ENCODE measurements at places on chromosomes 3 and 15.

GRCh38 chr3:122697952-122698620 lies 17.4 kb downstream of the PARP14 start:
- no peak for DNase-seq

- DNase-seq: no peak
These were observed 7.7 kb downstream of the DUOXA2 start for GRCh38 chr15:45121706-45122417.

- no peak for DNase-seq
These were observed 17.7 kb downstream of the TTC21A start for GRCh38 chr3:39124876-39125840.

DNA sequence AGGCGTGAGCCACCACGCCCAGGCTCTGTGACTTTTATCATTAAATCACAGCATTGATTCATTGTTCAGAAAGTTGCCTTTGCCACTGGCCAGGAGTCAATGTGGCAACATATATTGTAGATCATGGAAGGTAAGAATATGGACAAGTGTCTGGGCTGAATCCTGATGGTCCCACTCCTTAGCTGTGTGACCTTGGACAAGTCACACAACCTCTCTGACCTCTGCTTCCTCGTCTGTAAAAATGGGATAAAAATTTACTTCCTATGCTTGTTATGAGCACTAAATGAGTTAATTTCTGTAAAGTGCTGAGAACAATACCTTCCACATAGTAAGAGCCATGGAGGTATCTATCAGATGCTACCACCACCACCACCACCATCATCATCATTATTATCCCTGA lies 103.5 kb upstream of the RAD18 start:
- DNase-seq: no peak

DNA sequence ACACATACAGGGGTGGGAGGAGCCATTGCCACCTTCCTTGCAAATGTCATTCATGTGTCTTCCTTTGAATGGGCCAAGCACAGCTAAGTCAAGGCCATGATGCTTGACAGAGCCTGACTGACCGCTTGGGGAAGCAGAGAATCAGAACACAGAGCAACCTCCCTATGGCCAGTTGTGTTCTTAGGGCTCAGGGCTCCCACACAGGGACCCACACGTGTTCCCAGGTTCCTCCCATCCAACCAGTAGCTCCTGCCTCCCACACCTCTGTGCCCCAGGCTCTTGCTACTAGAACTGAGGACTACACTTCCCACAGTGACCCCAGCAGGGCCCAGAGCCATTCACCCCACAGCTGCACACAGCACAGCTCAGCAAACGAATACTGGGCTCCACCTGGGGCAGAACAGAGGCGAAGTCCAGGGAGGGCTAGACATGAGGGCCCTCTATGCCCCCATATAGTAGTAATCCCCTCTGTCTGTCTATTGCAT lies 42.9 kb downstream of the KLF15 start:
- no peak for DNase-seq

Data from stimulated activated CD8-positive, alpha-beta memory T cell treated with anti-CD3 and anti-CD28 coated beads, Interleukin-4, amount 100 ng/mL, for 24 hours (primary cell).